ENCODE measurements at places on chromosomes 16 and 17.

- no peak for DNase-seq
These were observed 7.9 kb downstream of the MSLN start for GRCh38 chr16:768428-768827.

DNA sequence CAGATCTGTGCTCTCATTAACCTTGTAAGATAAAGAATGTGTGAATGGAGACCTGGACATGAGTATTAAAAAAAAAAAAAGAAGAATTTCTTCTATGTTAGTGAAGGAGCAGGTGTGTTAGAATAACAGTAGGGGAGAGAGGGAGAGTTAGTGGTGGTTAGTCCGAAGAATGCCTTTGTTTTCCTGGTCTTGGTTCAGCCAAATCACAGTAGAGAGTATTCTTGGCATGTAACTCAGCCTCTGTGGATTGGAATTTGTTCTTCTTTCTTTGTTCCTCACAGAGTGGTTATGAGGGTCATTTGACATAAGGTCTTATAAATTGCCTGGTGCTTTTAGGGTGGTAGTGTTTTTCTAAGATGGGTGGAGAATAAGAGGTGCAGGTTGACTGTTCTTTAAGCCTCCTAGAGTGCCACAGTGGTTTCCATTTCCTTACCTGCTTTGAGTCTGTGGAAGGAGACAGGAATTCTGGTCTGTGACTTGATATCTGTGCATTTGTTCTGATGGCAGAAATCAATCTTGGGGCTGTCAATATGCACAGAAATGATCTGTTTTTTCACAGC lies 17.6 kb downstream of the NUP93 start:
- DNase-seq = no peak

DNA sequence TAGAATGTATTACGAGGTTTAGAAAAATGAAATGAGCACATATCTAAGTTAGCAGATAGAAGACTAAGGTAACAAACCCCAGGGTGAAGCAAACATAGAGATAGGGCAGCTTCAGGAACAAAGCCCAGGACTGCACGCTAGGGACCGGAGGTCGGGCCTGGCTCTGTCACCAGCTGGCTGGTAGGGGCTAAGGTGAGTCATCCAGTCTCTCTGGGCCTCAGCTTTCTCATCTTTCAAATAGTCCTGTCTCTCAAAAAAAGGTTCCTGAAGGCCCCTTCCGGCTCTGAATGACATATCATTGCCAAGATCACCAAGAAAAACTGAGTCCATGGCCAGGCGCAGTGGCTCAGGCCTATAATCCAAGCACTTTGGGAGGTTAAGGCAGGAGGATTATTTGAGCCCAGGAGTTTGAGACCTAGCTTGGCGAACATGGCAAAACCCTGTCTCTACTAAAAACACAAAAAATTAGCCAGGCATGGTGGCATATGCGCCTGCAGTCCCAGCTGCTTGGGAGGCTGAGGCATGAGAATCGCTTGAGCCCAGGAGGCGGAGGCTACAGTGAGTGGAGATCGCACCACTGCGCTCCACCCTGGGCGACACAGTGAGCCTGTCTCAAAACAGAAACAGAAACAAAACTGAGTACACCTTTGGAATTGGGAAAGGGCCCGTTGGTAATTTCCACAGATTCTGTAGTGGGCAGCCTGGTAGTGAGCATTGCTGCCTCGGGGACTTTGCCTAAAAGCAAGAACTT lies 26.0 kb downstream of the PKD1L3 start:
- no peak for DNase-seq

DNA sequence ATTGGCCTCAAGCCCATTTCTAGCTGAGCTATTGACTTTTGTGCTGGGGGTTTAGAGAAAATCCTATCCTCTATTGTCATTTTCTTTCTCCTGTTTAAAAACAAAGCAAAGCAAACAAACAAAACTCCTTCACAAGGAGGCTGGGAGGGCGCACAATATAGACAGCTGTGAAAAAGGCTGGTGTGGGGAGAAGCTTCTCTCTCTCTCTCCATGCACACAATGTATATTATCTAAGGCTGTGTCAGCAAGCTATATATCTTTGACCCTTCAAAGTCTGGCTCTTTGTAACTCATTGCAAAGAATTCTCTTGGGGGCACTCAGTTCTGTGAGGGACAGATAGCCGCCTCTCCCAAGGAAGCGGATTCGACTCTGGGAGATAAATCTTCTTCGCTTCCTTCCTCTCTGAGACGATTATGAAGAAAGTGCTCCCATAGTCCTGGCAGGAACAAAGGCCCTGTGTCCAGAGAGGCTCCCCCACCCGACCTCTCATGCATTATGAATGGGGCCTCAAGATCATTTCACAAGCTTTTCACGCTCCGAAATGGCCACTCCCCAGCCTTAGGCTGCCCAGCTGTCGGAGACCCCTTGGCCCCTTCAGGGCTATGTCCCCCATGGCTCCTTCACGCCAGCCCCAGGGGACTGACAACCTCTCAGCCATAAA lies 33.2 kb upstream of the MEAK7 start:
- DNase-seq = no peak

- DNase-seq = no peak
These were observed 200.5 kb upstream of the NLRP1 start for GRCh38 chr17:5784791-5785190.

- DNase-seq = peak; percentile 5
These were observed 28.0 kb upstream of the MAF start for GRCh38 chr16:79628501-79628975.

GRCh38 chr16:79685871-79686270 lies 85.3 kb upstream of the MAF start:
- DNase-seq = no peak

- no peak for DNase-seq
These were observed 19.4 kb downstream of the KPNB1 start for GRCh38 chr17:47669081-47669480.

GRCh38 chr16:57801098-57801808 lies 1.0 kb downstream of the KIFC3 start:
- no peak for DNase-seq

- no peak for DNase-seq
These were observed 21.4 kb downstream of the CDRT4 start for GRCh38 chr17:15446036-15446435.

GRCh38 chr16:85994492-85995490 lies 95.8 kb downstream of the IRF8 start:
- no peak for DNase-seq

GRCh38 chr17:50533720-50534148 lies 1.2 kb downstream of the EPN3 start:
- DNase-seq = no peak

- DNase-seq = no peak
These were observed 51.4 kb downstream of the MFSD11 start for GRCh38 chr17:76789235-76789788.

- no peak for DNase-seq
These were observed 39.8 kb upstream of the GOT2 start for GRCh38 chr16:58773870-58774269.

DNA sequence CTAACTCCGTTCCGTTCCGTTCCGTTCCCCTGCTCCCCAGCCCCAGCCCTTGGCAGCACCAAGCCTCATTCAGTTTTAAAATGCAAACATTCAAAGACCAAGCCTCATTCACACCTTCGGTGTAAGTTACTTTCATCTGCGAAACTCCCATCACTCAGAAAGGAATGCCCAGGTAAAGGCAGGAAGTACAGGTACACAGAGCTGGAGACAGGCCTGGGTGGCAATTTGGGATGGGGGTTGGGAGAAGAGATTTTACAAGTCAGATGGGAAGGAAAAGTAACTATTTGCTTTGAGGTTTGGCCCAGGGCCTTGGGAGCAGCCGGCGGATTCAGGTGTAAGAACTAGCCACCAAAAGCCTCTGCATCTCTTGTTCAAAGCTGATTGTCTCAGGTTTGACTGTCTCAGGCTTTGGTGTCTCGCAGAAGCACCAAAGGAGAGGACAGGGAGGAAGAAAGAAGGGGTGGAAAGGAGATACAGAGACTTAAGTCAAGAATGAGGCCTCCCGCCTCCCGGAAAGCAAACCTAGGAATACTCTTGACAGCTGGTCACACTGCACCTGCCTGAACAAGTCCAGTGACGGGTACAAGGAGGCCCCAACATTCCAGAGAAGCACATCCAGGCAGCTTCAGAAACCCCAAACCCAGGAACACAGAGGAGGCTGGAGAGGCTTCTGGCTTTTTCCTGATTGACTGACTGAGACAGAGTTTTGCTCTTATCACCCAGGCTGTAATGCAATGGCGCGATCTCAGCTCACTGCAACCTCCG lies 54.7 kb downstream of the NXN start:
- DNase-seq = no peak

GRCh38 chr16:49649013-49649765 lies 206.7 kb downstream of the ZNF423 start:
- no peak for DNase-seq

DNA sequence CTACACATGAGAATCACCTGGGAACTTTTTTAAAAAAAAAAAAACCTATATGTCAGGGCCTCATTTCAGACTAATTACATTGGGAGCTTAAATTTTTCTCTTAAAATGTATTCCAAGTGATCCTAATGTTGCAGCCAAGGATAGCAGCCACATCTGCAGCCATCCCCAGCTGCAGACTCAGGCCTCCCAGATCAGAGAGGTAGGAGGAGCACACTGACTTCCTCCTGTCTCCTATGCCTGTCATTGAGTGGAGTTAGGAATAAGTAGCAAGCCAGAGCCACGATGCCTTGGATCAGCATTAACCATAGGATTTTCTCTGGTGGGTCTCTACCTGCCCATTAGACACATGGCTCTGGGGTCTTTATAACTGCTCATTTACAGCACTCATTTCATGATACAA lies 463.5 kb downstream of the HS3ST4 start:
- DNase-seq = no peak

GRCh38 chr17:60036796-60037677 lies 41.7 kb downstream of the HEATR6 start:
- DNase-seq = peak; percentile 37

- DNase-seq = no peak
These were observed 79.2 kb upstream of the NOG start for GRCh38 chr17:56514264-56514663.

DNA sequence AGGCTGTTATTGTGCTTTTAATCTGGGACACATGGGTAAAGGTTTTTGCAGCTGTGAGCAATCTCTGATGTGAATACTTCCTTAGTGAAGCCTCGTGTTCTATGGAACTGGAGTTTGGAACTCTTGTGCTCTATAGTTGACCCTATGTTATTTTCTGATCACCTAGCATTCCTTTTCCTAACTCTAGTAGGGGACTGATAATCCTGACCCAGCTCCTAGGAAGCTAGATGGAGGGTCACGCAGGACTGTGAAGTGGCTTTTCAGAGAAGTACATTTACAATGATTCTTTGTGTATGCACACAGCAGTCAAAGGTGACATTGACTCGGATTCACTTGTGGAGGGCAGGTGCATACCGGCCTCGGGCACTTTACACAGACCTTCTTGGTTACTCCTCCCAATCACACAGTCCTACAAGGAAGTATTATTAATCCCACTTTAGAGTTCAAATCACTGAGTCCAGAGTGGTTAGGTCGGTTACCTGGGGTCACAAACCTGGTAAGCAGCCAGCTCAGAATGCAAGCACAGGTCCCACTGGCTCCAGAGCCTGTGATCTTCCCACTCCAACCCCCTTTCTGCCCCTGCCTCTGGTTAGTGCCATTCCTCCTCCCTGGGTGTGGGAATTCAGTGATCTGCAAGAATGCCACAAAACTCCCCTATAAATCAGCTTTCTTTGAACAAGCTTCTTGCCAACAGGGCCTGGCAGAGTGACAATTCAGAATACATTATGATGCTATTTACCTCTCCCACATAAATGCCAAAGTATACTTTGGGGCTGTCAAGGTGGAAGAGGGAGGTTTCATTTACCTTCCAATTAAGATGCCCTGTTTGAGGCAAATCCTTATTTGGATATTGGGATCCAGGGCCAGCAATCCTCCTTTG lies 7.1 kb downstream of the CHD9NB start:
- no peak for DNase-seq
